GM13977 (cell line): ENCODE measurements at places on chromosomes 4 and X.

- DNase-seq, result no peak
Measured at GRCh38 chrX:8067754-8068462, 103.2 kb downstream of the VCX2 start.

GRCh38 chr4:150310159-150310895, 232.1 kb downstream of the DCLK2 start:
- no peak for DNase-seq

- DNase-seq, result no peak
Measured at GRCh38 chr4:67401902-67402301, 143.4 kb downstream of the CENPC start.

DNA sequence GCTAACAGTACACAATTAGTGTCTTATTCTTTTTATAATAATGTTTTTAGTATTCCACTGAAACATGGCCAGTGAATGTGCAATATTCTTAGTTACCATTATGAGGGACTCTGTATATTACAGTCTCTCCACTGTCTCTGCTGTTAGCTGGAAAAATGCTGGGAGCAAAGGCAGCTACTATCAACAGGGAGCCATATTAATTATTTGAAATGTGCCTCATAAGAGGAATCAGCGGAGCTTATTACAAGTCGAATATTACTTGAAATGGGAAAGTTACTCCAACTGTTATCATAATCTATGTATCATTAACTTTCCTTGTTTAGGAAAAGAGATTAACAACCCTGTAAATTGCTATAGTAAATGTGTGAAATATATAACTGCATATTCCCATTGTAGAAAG, 612.0 kb downstream of the ADGRL3 start:
- DNase-seq, result no peak

DNA sequence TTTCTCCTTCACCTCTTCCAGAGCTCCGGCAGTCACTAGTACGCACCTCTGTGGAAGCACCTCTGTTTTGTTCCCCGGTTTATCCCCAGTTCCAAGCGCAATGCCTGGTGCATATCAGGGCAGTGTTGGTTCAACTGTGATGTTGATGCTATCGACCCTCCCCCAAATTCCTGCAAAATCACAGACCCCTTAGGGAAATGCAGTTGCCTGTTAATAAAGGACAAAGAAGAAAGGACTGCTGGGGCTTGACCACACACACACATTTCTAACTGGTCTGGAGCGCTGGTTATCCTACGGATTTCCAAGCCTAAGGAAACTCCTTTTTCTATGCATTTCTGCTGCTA, 530 bp upstream of the NMU start:
- DNase-seq, result no peak

DNA sequence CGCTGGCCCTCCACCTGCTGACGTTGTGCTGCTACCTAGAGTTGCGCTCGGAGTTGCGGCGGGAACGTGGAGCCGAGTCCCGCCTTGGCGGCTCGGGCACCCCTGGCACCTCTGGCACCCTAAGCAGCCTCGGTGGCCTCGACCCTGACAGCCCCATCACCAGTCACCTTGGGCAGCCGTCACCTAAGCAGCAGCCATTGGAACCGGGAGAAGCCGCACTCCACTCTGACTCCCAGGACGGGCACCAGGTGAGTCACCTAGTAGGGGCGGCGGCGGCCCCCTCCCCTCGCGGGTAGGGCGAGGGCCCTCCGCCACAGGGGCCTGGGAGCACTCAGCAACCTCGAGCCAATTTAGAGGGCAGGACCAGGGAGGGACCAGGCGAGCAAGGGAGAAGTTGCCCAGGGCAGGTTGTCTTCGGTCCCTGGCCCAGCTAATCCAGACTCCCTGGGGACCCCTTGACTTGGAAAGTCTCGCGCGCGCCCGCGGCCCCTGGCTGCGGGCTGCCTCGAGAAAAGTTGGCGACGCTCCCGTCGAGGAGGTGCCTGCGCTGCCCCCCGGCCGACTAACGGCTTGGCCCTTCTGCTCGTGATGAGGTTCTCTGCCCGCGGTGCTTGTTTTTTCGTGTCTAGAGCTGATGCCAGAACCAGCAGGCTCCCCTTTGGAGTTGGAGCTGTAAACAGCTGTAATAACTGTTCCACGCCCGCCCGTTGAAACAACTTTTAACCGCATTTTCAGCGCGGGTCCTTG, 717 bp downstream of the EDA start:
- no peak for DNase-seq

DNA sequence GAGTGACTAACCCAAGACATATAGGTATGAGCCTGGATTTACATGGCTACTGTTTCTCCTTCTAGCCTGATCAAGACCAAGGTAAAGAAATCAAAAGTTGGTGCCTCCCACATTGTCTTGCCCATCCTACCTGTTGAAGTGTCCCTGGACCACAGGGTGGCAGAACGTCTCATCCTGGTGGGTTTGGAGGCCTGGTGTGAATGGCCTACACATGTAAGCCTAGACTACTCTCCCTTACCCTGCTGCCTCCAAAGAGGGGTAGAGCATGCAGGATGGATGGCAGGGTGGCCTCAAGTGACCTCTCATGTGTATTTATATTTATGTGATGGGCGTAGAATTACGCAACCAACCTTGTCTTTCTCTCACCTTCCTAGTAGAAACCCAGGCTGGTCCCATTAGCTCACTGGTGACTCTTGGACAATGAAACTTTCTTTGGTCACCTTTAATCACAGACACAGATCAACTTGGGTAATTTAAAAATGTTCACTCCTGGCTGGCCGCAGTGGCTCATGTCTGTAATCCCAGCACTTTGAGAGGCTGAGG, 73.3 kb upstream of the SOD3 start:
- DNase-seq, result no peak

DNA sequence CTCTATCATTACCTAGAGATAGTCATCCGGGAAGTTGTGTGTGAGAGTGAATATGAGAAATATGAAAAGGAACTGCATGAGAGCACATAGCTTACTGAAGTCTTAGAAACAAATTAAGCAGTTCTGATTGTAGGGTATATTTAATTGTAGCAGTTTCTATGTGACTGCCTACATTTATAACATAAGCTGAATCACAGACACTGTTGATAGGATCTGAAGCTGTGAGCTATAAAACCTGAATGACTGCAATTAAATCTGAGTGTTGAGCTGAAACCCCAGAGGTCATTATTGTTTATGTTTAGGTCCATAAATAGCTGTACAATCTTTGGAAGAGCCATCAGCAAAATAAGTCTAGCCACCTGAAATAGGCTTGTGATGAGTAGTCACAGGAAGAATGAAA, 210.1 kb upstream of the CXCL13 start:
- DNase-seq, result no peak

- no peak for DNase-seq
Measured at GRCh38 chr4:77284036-77284435, 127.0 kb downstream of the CCNG2 start.

DNA sequence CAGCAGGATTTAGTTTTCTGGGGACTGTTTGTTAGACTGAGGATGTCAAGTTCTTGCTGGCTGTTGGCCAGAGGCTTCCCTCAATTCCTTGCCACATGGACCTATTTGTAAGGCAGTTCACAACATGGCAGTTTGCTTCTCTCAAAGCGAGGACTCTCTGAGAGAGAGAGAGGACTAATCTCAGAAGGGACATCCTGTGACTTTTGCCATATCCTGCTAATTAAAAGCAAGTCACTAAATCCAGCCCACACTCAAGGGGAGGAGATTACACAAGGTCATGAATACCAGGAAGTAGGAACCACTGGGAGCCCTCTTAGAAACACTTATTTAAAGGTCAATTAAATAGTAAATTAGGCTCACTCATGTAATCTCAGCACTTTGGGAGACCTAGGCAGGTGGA, 38.2 kb downstream of the PPP1R2C start:
- no peak for DNase-seq

GRCh38 chrX:104310090-104310489, 55.4 kb upstream of the ESX1 start:
- no peak for DNase-seq

DNA sequence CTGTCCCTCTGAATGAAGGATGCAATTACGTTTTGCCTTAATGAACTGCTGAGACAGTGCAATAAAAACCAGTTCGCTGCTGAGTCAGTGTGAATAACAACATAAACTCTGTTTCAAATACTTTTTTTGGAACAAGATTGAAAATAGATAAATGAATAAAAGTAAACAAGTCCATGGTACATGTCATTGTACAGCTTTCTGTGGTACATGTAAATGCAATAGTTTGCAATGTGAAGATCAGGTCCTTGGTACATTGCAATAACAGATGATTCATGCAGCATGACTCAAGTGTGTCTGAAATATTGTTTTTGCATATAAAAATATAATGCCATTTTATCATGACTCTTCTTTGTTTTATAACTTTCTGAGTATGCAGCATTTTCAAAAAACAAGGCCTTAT, 193.4 kb upstream of the PACRGL start:
- DNase-seq, result no peak
